ENCODE measurements at places on chromosomes 1 and 21. TPM values are rescaled to one million over a fixed set of nuclear protein-coding genes. Genes with fewer than 3 reads are reported as not detected.

NEGR1 gene
- total RNA-seq: 0.08 TPM

OR2L2 gene
- total RNA-seq: not detected

GRCh38 chr1:219273088-219273686 lies 99.5 kb downstream of the LYPLAL1 start:
- DNase-seq: no peak

DNA sequence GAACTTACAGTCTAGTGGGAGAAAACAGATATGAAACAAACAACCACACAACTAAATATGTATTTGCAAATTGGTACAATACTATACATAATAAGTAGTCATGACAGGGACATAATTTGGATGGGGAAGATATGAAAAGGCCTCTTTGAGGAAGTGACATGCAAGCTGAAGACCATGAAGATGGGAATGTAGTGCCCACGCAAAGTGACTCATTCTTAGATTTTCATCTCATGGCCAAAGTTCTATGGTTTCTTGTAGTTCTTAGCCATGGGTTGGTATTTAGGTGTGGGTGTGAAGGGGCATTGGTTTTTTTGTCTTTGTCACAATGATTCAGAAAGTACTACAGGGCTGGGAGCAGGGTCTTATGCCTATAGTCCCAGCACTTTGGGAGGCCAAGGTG lies 105.4 kb upstream of the FAM78B start:
- no peak for DNase-seq

WNT2B gene
- total RNA-seq: 0.92 TPM

DNA sequence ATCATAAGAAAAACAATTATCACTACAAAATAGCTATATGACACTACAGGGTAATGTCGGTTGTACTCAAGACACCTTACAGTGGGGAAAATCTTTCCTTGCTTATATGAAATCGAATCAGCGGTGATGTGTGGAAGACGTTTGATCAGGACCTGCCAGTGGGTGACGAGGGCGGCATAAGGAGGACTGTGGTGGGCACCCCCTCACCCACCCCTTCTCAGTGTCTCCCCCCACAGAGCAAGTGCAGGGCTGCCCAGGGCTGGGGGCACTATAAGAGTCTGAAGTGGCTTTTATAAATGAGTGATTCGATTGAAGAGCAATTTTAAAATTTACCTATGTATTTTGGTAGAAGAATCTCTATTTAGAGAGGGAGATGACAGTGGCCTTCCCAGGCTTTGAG lies 35.8 kb downstream of the CRYAA start:
- no peak for DNase-seq

DNA sequence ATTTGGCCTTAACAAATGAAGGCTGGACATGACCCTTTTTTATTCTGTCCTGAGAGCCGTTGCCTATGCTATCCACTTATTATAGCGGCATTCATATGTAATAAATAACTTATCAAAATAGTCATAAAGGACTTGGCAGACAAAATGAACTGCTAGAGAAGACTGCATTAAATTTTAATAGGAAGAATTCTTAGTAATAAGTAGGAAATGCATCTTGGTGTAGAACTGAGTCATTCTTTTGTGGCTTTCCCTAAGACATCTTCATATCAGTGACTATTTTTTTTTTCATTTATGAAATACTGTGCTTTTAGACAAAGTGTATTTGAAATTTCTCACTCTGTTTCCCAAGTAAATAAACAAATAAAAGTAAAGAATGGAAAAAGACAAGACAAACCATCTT lies 45.6 kb downstream of the PBX1 start:
- DNase-seq: no peak

HSD11B1 gene
- total RNA-seq: 226 TPM

GRCh38 chr1:213083112-213083445 lies 32.0 kb downstream of the RPS6KC1 start:
- DNase-seq: no peak

DNA sequence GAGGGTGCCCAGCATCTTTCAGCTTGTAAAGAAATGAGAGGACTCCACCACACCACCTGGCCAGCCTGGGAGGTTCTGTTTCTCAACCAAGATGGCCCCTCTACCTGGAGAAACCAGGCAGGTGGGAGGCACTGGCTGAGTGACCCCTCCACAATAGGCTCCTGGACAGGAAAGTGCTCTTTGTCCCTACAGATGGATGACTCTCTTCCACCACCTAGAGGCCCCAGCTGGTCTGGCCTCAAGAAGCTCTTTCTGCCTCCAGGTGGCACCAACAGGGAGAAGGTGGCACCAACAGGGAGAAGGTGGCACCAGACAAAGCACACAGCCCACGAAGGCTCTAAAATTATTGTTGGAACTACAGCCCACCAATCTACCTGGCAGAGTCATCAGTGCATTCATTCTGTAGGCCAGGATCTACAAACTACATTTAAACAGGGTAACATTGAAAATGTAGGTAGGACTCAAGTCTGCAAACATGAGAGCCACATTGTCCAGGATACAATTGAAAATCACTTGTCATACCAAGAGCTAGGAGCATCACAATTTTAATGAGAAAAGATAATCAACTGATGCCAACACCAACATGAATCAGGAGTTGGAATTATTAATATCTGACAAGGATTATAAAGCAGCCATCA lies 14.4 kb downstream of the TMPRSS3 start:
- DNase-seq: no peak

- DNase-seq: no peak
Observed at GRCh38 chr1:152906023-152906565, 2.3 kb upstream of the IVL start.

DNA sequence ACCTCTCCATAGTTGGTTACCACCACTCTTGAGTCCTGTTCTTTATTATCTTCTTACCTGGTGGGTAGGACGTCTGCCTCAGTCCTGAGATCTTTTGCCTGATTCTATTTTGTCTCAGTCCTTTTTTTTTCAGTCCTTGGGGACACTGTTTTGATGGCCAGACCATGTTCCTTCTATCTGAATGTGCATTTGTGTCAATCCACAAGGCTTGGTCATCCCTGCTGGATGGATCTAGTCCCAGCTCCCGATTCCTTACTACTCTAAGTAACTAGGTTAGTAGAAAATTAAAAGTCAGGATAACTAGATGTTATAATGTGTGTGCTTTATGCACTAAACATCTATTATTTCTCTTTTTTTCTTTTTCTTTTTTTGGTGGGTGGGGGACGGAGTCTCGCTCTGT lies 28.1 kb upstream of the AK4 start:
- DNase-seq: no peak

- DNase-seq: no peak
Observed at GRCh38 chr1:3204725-3205124, 135.7 kb downstream of the PRDM16 start.

- no peak for DNase-seq
Observed at GRCh38 chr1:168373869-168374268, 93.2 kb downstream of the TBX19 start.

NR1I3 gene
- total RNA-seq: 52.3 TPM

BARHL2 gene
- not detected for total RNA-seq

DNA sequence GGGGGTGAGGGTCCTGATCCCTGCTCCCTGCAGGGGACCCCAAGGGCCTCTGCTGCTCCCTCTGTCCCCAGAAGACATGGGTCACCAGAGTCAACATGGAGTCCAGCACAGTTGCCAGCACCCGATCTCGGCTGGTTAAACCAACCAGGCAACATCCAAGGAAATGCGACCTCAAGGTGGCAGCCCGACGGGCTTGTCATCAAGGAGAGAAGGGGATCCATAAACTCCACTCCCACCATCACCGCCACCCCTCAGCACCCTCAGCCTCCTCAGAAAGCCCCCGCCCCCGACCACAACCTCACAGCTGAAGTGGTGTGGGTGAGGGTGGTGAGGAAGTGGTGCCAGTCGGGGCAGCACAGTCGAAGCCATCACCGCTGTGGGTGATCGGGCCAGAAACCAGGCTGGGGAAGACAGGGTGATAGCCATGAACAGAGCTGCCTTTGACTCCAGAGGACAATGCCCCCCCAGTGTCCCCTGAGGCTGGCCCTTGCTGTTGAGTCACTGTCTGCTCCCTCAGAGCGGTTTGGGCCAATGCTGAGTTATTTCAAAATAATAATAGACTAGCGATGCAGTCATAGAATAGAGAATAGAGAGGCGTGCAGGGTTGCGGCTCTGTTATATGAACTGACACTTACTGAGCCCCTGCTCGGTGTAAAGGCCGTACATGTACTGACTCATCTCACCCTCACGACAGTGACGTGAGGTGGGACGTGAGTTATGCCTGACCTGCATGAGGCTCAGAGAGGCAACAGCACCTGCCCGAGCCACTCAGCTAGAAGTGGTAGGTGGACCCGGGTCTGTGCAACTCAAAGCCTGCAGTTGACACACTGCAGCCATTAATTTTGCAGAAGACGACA lies 88.7 kb upstream of the IFFO2 start:
- DNase-seq: no peak
